ENCODE measurements at places on chromosomes 5 and 9.

DNA sequence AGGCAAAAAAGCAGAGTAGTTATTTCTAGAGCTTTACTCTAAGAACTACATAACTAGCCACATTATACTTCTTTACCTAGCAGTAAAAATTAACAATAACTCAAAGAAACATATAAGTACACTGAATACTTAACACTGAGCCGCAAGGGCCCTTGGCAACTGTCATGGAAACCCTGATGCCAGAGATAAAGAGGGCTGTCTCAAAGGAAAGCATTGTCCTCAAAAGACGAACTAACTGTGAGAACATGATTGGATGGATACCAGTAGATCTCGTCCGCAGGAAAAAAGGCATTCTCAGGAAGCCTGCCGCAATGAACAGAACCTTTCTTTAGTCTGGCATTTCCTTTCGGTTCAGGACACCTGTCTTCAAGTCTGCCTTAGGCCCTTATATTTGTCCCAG is 379.0 kb upstream of the SLC30A5 start:
- DNase-seq, result no peak

GRCh38 chr5:172770675-172771438 is at the start of gene DUSP1:
Gene DUSP1 (minus strand): TSS chr5:172771195. CDS start chr5:172770952, 243 bp downstream.
- DNase-seq, result peak; percentile 96

DNA sequence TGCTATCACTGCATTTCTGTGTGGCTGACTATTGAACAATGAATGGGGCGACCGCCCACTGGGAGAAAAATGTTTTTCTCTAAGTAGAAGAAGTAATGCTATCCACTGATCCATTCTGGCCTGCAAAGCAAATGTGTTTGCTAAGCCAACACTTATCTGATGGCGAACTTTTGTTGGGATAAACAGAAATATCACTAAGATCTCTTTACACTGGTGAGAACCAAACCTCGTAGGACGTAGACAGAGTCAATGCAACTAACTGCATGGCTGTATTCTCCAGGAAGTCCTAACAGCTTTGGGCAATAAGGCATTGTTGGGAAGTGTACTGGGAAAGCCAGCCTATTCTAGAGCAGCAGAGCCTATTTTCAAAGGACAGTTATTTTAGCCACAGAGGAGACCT is 77.7 kb downstream of the ANKH start:
- DNase-seq, result no peak

GRCh38 chr5:180191716-180192115 is 17.3 kb downstream of the RASGEF1C start:
- no peak for DNase-seq

DNA sequence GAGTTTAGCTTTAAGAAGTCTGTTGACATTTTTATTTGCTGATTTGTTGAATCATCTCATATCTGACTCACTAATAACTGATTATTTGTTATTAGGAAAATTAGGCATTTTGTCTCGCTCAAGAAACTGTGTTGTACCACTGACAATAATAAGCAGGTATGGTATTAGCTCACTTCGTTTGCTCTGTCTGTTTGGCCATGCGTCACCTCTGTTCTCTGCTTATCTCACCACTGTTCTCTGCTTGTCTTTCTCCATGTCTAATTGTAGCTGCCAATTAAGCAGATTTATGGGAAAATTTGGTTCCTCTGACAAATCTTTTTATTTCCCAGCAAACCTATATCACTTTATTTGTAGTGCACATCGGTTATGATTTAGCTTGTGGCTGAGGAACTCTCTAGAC is 138.9 kb downstream of the WDR41 start:
- DNase-seq, result no peak

GRCh38 chr5:138464008-138464387 is 1.3 kb upstream of the EGR1 start:
- DNase-seq, result peak; percentile 92

GRCh38 chr5:72067682-72068470 is 39.4 kb upstream of the MAP1B start:
- peak; percentile 93 for DNase-seq

- peak; percentile 52 for DNase-seq
Measured at GRCh38 chr9:133998915-133999595, 6.9 kb upstream of the VAV2 start.

DNA sequence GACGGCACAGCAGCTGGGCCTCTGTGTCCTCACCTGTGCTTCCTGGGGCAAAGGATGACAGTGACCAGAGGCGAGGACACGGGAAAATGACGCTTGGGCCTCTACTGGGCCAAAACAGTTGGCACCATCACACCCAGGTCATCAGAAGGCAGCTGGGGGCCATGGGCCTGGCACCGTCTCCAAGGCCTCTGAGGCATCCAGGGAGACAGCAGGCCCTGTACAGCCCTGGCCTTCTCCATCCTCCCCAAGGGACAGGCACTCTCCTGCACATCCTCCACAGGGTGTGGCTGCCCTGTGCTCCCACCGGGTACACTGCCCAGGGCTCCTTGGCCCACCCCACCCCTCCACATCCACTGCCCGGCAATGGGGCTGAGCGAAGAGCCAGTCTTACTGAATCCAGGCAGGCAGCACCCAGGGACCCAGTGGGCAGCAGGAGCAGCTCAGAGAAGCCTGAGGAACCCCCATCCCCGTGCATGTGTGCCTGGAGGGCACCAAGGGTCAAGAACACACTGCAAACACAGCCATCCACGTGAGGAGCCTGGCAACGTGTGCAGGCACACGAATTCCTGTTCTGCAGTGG is 4.0 kb downstream of the LPCAT1 start:
- no peak for DNase-seq

- no peak for DNase-seq
Measured at GRCh38 chr5:66072031-66072430, 72.1 kb upstream of the SREK1 start.

GRCh38 chr5:118937393-118938061 is 50.8 kb downstream of the DTWD2 start:
- peak; percentile 3 for DNase-seq

GRCh38 chr5:78399116-78399515 is 38.7 kb downstream of the SCAMP1 start:
- no peak for DNase-seq

DNA sequence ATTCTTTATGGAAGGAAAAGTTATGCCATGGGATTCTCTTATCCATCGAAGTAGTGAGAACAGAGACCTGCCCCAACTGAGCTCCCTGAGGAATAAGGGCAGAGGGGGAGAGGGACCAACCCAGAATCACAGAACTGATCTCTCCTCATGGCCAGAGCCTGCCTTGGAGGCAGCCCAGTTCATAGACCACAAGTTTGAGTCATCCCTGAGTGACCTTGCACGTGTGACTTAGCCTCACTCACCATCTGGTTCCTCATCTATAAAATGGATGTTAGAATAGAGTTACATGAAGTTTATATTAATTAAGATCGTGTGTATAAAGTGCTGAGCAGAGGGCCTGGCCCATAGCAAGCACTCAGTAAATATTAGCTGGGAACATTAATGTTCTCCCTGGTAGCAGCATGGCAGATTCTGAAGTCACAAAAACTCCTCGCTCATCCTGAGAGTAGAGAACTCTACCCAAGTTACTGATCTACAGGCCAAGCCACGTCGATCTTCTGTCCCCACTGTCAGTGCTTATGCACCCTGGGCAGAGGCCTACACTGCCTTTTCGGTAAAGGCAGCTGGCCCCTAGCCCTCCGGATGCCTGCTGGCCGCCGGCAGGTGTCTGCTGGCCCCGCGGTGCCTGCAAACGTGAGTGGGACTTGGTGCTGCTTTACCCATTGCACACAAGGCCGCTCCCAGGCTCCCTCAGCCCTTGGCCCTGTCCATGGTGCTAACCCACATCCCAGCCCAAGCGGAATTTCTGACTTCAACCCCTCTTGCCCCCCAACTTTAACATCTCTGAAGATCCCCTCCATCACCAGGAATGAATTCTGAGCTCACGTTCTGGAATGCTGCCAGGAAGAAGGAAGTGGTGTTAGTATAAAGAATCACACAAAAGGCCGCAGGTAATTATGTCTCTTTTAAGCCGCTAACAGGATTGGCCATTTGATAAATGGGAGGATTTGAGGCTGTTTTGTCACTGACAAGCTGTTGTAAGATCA is 61.1 kb upstream of the ARAP3 start:
- peak; percentile 37 for DNase-seq

GRCh38 chr9:107025260-107026035 is 162.5 kb downstream of the ZNF462 start:
- DNase-seq, result no peak

- no peak for DNase-seq
Measured at GRCh38 chr5:74903165-74903787, 37.1 kb upstream of the FAM169A start.

GRCh38 chr5:172798422-172799215 is 27.6 kb upstream of the DUSP1 start:
- peak; percentile 87 for DNase-seq

- peak; percentile 33 for DNase-seq
Measured at GRCh38 chr5:135705141-135705631, 126.4 kb upstream of the CXCL14 start.

- peak; percentile 45 for DNase-seq
Measured at GRCh38 chr5:72472666-72473422, 34.4 kb downstream of the ZNF366 start.

GRCh38 chr5:150757087-150757649 is 1.6 kb downstream of the DCTN4 start:
- no peak for DNase-seq

DNA sequence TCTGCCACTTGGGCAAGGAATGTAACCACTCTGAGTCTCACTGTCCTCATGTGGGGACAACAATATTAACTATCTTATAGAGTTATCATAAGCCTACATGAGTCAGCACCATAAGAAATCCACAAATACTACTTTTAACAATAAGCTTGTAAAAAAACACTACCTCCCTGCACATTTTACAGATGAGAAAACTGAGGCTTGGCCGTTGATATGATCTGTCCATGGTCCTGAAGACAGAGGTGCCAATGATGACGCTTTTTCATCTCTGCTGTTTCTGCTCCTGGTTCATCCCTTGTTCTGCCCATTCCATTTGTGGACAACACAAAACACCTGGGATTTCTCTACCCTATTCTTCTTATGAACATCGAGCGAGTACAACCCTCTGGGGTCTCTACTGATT is 23.4 kb upstream of the STRBP start:
- no peak for DNase-seq
